ENCODE measurements at places on chromosomes 5 and 9.

GRCh38 chr5:55993731-55994494, 850 bp downstream of the IL6ST start:
- no peak for DNase-seq

GRCh38 chr5:136242611-136243010, 49.6 kb upstream of the SMIM32 start:
- DNase-seq: no peak

DNA sequence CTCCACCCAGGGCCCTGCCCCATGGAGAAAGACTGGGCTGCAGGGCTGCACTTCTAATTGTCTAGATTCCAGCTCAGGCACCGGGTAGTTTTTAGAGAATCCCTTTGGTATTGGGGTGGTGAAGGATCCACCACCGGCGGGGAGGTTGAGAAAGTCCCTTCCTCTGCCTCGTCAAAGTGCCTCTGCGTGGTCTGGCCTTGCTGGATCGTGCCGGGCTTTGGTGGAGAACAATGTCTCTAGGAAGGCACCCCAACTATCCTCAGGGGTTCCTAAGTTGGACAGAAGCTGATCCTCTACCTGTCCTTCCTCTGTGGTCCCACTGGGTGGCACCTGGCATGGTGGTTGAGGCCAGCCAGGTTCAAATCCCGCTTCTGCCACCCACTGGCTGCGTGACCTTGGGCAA, 7.3 kb upstream of the AMBP start:
- no peak for DNase-seq

DNA sequence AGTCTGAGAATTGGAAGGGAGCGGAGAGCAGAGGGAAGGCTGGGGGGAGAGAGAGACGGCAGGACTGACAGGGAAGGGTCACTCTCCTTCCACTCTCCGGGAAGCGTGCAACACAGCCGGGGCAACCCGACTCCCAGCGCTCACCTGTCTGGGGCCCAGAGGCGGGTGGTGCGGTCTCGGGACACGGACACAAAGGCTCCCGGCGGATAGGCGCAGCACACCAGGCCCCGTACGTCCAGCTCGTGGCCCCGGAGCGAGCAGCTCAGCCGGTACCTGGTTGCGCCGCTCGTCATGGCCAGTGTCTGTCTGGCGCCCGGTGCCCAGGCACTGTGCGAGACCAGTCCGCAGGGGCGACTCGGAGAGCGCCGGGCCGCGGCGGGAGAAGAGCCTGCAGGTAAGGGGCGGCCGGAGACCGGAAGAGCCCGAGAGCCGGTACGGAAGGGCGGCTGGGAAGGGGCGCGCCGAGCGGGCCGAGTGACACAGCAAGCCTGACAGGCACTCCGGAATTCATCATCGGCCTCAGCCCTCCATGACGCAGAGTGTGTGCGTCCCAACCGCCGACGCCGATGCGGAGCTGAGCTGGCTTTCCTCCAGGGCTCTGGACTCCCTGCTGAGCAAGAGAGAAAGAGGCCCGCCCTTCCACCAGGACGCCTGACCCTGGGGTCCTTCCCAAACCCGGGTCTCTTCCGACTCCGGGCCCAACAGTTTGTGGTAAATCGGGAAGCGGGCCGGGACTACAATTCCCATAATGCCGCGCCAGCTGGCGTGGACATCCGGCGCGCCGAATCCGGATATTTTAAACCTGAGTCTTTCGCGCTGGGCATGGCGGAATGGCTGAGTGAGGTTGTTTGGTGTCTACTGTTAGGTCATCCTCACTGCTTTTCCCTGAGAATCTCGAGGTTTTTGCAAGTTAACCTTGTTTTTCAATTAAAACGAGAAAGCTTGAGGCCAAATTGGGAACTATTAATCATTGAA, at the start of gene PLAA:
Gene PLAA (minus strand): TSS at position 490 of the 975 bp plus-strand sequence. CDS start 197 bp downstream, at position 293.
- DNase-seq: peak; percentile 88

- DNase-seq: no peak
Measured at GRCh38 chr5:44871401-44871800, 62.7 kb downstream of the MRPS30 start.

GRCh38 chr5:59592101-59592500, 301.4 kb downstream of the PDE4D start:
- DNase-seq: no peak
